ENCODE measurements at places on chromosomes 4 and X.

DNA sequence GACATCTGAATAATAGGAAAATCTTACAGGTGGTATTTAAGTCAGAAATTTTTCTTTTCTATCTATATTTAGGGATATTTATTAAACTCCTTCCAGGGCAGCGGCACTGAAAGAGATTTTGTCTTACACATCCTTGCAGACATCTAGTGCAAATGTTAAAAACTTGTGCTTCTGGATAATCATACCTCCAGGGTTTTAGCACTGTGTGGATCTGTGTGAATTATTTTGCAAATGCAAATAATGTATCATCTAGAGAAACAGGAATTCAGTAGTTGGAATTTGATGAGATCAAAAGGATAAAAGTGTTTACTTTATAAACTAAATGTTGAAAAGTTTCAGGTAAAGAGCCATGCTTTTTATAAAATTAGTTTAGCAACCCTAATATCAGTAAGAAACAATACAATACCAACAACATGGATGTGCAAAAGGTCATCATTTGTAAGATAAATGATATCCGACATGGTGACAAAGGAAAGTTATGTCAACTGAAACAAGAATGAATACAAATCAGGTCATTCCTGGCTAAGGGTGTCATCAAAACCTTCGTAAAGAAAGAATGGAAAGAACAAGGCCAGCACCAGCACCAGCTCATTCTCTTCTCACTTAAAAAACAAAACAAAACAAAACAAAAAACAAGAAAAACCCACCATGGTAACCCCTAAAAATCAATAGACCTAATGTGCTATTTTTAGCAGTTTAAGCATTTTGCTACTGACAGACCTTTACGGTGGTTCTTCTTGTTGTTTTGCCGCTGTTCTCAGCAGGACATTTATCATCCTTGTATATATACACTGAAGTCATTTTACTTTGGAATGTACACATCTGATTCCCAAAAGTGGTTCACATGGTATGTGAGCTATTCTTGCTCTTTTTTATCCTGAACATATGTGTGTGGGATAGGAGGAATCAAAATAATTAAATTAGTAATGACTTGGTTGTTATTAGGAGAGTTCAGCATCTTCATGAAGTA, 219.7 kb upstream of the NDST3 start:
- DNase-seq, result no peak

DNA sequence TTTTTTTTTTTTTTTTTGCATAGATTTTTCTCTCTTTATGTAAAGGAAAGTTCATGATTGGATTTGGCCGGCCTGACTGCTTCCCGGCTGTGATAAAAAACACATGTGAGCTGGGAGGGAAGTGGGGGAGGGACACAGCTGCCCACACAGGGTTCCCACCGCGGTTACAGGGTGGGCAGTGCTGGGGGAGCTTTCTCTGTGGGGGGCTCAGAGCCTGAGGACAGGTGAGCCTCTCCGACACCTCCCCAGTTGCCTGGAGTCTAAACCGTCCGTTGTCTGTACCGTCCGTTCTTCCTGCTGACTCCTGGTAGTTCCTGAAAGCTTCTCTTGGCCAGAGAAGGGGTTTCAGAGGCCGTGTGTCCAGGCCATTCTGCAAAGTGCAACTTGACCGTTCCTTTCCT, 21.8 kb downstream of the SHOX start:
- no peak for DNase-seq

GRCh38 chr4:88728146-88728545, 30.5 kb upstream of the NAP1L5 start:
- no peak for DNase-seq

GRCh38 chr4:47075262-47075661, 43.9 kb downstream of the GABRB1 start:
- no peak for DNase-seq

DNA sequence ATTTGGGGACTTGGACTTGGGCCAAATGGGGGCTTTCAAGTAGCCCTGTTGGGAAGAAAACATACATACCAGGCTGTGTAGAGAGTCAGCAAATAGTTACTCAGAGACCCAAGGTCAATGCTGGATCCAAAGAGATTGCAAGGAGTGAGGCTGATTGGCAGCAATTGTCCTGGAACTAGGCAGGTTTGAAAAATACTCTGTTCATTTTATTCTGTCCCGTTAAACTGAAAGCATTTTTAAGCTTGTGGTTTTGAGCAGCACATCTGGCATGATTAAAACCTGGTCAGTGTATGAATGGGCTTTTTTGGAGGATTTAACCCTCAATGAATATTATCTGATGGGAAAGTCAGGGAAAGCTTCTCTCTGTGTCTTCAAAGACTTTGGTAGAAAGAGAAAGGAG, 294.3 kb upstream of the BOD1L1 start:
- no peak for DNase-seq

DNA sequence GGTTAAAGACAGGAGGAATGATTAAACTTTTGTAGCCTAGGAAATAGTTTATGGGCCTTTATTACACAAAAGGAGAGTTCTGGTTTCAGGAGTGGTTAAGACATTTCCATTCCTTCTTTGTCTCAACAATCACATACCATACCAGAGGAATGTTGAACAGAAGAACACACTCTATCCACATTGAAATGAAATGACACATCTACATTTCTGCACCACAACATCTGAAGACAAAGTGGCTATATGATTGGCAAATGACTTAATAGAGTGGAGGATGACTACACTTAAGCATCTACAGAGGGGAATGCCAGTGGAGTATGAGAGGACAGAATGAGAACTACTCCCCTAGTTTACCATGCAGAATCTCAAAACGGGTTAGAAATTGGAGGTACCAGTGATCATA, 8.0 kb downstream of the CYP2U1 start:
- no peak for DNase-seq

DNA sequence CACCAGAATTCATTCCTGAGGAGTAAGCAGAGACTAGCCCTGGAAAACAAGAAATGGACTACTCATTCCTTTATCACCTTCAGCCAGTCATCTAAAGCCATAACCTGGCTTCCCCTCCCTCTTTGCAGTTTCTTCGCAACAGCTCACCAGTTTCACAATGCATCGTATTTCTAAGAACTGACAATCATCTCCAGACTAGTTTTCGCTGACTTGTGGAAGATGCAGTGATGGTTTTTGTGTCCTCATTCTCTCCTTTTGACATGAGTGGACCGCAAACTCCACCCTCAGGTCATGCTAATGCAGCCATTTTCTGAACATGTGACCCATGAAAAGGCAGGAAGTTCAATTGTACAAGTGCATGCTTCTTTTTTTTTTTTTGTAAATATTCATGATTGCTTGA, 1203.5 kb downstream of the PCDH7 start:
- DNase-seq, result no peak

DNA sequence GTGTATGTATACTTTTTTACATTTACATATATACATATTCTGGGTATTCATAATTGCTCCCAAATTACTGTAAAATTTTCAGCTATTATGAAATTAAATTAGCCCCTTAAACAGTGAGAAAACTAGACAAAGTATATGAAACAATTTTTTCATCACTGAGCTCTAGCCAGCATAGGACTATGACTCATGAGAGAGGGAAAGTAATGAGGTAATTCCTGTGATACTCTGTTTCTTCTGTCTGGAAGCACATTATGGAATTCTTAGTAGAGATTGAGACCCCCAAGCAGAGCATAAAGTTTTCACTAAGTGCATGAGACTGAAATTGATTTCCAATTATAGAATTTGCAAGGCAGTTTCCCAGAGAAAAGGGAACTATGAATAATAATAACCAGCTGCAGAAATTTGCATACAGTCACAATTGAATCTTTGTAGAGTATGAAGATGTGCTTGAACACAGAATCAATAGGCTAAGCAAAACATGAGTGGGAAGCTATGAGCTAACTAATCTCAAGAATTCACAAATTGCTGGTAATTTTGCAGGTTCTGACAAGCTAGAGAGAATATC, 779.3 kb downstream of the ARAP2 start:
- DNase-seq, result no peak

- no peak for DNase-seq
These were observed 154.5 kb upstream of the GALNT7 start for GRCh38 chr4:173014113-173014558.

- DNase-seq, result no peak
These were observed 763.4 kb downstream of the PCDH18 start for GRCh38 chr4:136768925-136769275.

DNA sequence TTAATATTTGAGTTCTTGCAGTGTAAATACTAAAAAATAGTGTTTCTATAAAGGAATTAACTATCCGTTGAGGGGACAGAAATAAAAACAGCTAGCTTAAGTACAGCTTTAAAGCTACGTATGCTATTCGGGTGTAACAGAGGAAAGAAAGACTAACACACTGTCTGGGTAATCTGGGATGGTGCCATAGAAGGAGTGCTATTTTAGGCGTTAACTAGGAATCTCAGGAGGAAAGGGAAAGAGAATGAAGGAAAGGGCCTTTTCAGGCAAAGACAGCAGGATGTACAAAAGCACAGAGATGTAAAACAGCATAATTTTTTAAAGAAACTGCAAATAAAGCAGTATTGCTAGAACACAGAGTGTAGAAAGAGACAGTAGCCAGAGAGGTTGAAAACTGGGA, 161.8 kb downstream of the RAP1GDS1 start:
- no peak for DNase-seq

- no peak for DNase-seq
These were observed 96.6 kb upstream of the BANK1 start for GRCh38 chr4:101693842-101694398.

- DNase-seq, result no peak
These were observed 121.1 kb upstream of the NDST4 start for GRCh38 chr4:115234405-115235093.

- no peak for DNase-seq
These were observed 7.8 kb downstream of the ARAF start for GRCh38 chrX:47568656-47569295.

GRCh38 chrX:106100442-106100841, 61.9 kb upstream of the SERPINA7 start:
- DNase-seq, result no peak

DNA sequence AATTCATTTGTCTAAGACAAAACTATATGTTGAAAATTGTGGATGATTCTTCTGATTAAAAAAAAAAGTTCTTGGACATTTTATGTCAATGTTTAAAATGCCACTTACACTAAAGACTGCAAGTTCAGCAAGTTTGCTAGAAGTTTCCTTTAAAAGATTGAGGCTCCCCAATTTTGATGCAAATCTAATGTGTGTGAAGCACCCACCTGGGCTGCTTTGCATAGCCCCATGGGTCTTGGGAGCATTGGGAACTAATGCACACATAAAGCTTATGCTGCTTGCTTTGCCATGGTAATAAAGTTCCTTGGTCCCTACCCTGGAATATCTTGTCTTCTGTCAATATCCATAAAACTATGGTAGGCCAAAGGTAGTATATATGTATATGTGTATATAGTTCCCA, 725.9 kb upstream of the GRID2 start:
- DNase-seq, result no peak

GRCh38 chrX:151735219-151735618, 673 bp downstream of the CNGA2 start:
- DNase-seq, result no peak

DNA sequence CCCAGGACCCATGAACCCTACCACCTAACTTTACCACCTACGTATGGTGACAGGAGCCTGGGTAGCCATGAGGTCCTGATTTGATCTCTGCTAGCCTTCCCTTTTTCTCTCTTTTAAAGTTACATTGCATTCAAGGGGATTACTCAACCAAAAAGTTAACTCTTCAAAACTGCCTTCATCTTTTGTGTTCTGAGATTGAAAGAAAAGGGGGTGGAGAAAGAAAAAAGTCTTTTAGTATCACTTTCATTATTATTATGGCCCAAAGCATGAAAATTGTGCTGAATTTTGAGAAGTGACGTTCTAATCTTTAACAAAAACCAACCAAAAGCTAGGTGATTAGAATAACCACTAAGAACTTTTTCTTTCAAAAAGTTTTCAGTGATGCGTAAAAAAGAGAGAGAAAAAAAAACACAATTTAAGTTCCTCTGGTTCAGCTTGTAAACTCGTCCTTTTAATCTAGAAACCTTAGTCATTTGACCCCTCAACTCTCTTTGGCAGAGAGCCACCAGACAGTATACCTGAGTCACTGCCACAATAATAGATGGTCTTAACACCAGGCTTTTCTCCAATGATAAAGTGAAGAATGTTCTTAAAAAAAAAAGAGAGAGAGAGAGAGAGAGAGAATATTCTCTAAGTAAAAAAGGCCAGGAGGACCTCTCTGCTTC, 347.4 kb upstream of the FGF13 start:
- no peak for DNase-seq

DNA sequence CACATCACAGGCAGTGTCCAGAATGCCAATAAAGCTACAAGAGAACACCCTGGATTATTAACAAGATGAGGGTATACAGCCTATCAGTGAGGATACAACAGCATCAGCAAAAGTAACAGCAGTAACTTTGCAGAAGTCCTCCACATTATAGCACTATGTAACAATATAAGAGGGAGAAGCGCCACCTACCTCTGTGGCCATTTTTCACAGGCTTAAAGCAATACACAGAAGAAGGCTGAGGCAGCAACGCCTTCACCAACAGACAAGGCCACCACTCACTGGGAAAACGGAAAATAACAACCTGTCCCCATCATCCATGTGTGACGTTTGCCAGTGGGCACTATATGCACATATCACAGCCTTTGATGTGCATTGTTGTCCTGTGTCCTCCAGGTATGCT, 12.5 kb downstream of the RTL8B start:
- DNase-seq, result no peak

- DNase-seq, result no peak
These were observed 9.2 kb upstream of the EIF4E start for GRCh38 chr4:98937986-98938720.

GRCh38 chr4:67765928-67766327, 11.7 kb upstream of the GNRHR start:
- DNase-seq, result no peak

DNA sequence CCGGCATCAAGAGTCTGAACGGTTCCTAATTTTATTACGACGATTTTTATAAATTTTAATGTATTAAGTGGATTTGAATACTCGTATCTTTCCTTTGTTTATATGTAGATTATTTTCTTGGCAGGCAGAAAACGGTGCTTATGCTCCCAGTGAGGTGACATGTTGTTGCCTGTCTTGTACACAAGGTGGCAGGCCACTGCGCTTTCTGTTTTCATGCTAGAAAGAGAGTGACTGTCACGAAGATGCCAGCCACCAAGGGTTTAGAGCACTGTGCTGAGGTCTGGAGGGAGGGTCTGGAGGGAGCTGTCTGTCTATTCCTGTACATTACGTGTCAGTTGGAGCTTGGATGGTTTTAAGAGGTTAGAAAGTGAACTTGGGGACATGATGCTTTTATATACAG, 87.7 kb downstream of the SHROOM2 start:
- DNase-seq, result peak; percentile 6

GRCh38 chr4:39710098-39710896, 12.4 kb downstream of the UBE2K start:
- DNase-seq, result no peak

- DNase-seq, result no peak
These were observed 138.0 kb downstream of the RPA4 start for GRCh38 chrX:97021680-97022079.

GRCh38 chrX:81708487-81708886, 506.6 kb downstream of the SH3BGRL start:
- no peak for DNase-seq

DNA sequence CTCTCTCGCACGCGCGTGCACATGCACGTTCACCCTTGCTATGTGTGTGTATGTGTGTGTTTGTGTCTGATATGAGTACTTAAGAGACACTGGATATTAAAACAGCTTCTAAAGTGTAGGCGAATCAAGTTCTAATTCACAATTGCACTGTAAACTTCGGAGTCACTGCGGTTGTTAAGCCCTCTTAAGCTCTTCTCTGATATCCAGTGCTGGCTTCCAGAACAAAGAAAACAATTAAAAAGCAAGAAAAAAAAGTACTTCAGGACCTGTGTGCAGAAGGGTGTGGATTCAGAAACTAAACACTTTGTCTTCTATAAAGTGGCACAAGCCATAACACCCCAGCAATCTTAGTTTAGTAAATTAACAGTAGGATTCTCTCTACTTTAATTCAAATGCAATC, 300.2 kb downstream of the PCDH7 start:
- DNase-seq, result no peak

All from activated CD4-positive, CD25-positive, alpha-beta regulatory T cell treated with anti-CD3 and anti-CD28 coated beads, Interleukin-2, amount 50 U/mL, for 16 hours (primary cell).